T-helper 17 cell (primary cell): ENCODE measurements at places on chromosomes 2 and 18.

DNA sequence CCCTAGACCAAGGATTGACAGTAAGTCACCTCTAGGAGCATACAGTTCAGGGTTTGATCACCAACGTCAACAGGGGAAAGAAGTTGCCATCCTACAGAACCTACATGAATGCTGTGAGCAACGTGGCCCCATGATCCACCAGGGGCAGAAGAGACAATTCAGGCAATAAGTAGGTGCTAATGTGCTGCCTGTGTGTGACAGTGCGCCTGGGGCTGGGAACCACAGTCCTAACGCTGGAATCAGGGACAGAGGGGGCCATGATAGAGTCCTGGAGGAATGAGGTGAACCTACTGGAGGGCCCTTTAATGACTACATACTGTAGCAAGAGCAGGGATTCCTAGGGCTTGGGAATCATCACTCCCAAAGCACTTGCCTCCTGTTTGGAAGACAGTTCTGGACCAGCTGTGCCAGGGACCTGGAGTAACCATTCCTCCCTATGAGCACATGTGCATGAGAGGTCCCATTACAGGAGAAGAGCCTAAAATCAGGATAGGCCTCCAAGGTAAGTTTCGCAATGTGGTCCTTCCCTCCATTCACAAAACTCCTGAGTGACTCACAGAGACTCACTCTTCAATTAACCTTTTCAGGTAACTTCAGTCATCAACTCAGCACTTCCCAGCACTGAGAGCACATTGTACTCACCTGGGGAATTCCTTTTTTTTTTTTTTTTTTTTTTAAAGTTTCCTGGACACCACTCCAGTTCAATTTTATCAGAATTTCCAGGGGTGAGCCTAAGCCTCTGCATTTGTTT is 214.0 kb downstream of the TMEM163 start:
- no peak for DNase-seq

- DNase-seq, result no peak
Observed at GRCh38 chr2:42567364-42567763, 1.1 kb upstream of the MTA3 start.

DNA sequence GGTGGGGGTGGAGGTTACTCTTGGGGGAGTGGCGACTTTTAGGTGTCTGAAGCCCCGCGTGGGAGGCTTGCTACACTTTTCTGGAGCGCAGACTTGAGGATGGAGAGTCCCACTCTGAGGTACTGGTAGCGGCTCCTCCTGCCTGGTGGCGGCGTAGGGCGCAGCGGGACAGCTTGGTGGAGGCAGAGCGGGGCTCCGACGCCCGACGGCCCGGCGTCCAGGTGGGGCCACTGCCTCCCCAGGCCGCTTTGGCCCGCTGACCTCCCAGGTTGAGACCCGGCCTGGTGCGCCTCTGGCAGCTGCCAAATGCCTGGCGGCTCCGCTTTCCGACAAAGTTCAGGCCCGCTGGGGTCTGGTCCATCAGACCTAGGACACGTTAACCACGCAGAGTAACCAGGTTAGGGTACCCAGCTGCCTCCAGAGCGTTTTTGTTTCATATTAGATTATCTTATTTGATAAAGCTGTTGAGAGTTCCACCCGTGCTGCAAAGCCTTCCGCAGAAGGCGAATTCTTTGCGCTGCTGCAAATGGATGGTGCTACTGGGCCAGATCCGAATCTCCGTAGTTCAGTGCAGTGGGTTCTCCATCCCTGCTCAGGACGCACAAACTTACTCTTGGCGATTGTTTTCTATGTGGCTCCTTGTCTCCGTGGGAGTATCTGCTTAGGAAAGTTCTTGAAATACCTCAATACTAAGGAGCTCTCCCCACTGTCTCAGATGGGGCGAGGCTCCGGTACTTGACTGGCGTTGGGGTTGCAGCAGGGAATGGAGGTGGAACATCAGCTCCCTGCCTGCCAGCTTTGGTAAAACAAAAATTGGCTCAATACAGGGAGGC is 405.9 kb downstream of the XIRP2 start:
- DNase-seq, result no peak

DNA sequence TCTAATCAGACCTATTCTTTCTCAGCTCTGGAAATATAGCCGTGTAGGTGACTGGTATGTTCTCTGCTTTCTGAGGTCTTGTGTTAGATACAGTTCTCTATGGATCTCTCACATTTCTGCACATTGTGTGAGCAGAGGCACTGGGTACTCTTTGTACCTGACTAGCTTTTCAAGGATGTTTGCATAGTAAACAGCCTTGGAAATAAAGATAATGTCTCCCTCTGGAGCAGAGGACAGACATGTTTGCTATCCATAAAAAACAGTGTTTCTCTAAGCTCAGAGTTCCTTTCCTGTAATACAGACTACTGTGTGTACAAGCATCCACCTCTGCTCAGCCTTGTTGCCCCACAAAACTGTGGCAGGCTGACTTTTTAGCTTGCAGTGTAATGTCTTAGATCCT is 279.2 kb downstream of the CTNNA2 start:
- no peak for DNase-seq

DNA sequence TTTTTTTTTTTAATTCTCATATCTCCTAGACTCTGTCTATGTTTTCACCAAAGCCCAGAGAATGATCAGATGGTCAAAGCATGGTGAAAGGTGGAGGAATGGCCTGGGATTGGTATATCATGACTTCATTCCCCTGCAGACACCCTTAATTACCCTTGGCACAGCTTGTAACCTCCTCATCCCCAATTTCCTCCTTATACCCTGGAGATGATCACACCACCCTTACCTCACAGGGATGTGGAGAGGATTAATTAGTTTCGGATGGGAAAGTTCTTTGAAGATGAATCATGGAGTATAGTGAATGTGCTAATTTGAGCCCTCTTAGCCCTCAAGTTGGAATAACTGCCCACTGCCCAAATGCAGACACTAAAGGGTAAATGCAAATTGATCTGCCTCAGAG is 138.0 kb upstream of the LYPD6 start:
- DNase-seq, result no peak

DNA sequence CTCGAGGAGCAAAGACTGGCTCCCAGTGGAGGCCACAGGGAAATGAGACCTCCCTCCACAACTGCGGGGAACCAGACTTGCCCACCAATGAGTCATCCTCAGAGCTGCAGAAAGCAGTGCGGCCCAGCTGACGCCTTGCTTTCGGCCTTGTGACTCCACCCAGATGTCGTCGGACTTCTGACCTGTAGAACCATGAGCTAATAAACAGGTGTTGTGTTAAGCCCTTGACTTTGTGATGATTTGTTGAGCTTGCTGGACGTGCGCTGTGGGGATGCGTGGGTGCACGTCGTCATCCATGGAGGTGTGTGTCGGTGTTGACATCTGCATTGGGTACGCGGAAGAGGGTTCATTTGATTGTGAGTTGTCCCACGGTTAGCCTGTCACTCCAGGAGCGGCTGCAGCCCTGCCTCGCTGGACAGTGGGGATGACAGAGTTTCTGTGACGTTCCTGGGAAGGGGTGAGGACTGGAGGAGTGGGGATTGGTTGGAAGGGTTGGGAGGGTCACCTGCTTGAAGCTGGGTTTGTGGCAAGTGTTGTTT is 154.1 kb downstream of the SH3BP4 start:
- DNase-seq, result no peak

DNA sequence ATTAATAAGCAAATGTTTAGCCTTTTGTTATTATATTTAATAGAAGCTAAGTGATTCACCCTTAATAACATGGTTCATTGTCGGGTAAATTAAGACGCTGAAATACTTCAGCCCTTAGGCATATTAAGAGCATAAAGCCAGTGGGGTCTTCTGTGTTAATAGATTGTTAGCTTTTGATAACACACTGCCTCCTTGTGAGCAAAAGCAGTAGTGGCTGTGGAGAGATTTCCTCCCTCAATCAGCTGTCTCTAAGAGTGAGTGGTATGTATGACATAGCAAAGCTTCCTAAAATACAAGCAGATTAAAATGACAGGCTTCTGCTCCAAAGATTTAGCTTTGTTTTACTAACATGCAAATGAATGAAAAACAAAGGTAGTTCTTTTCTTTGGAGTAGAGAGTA is 143.7 kb upstream of the SYT4 start:
- DNase-seq, result no peak

DNA sequence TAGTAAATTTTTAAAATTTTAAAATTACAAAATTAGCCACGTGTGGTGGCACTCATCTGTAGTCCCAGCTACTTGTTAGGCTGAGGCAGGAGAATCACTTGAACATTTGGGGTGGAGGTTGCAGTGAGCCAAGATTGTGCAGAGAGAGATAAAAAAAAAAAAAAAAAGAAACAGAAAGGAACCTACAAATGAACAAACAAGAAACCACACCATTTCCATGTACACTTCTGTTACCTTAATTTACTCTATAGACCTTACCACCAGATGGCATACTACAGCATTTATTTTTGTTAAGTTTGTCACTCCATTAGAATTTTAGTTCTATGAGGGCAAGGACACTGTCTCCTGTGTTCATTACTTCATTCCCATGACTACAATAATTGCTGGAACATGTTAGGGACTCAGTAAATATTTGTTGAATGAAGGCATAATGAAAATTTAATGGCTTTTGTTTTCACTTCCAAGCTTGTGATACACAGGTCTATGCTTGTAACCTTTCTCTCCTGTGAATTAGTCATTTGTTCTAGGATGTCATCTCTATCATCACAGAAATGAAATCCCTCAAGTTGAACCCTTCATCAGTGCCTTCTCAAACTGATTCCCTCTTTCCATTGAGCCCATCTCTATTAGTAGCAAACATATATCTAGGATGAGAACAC is 76.0 kb downstream of the ARHGAP15 start:
- DNase-seq, result no peak

DNA sequence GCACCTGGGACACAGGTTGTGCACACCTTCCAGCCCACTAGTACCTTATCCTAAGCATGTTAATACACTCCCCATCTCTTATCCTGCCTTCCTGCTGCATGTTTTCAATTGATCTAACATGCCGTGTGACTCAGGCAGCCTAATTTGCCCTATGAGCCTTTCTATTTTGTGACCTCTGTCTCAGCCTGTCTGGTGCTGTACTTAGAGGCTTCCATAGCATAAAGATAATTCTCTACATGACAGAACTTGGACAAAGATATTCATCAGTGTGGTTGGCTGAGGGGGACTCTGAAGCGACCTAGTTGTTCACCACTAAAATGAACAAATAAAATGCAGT is 8.6 kb upstream of the TMEM37 start:
- DNase-seq, result no peak

DNA sequence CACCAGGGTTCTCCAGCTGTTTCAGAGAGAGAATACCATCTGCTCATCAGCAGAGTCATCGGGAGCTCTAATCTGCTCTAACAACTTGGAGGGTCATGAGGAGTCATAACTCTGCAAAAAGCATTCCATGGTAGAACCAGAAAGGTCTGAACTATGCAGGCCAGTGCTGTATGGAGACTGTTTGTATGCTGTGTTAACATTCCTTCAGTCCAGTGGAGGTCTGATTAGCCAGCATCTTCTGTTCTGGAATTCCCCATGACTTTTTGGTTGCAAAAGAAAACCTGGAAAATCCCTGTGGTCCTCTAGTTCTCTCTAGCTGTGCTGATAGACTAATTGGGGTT is 9.4 kb upstream of the ITGB6 start:
- no peak for DNase-seq

GRCh38 chr2:19569300-19569791 is 210.9 kb upstream of the OSR1 start:
- no peak for DNase-seq

DNA sequence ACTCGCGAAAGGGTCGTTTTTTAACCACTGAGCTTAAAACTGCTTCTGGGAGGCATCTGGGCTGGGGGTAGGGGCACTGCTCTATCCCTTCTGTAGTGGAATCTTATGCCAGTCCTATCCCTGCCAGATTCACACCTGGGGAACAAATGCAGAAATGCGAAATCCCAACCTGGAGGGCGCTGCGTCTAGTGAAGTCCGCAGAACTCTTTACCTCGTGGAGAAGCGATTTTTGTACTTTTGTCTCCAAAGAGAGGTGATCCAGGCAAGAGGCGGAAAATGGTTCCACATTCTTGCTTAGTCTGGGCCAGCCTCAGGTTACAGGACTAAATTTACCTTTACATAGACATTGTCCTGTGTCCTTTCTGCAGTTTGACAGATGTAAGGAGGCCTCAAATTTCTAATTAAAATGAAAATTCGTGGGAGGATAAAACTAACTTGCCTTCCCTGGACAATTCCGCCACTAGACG is 10.4 kb downstream of the TBR1 start:
- DNase-seq, result no peak

DNA sequence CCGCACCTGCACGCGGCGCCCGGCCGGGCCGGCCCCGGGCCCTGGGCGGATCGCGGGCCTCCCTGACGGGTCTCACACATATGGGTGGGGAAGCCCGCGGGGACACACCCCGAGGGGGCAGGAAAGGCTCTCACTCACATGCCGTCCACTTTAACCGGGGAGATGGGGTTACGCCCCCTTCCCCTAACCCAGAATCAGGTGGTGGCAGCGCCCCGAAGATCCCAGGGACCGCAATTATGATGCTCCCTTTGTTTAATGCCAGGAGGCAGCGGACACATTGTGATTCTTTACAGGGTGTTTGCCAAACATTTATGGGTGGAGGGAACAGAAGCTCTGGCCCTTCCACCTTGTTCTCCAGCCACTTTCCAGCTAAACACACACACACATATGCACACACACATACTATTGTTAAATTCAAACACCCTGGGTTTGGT is 424 bp upstream of the ANKRD44 start:
- DNase-seq, result no peak

DNA sequence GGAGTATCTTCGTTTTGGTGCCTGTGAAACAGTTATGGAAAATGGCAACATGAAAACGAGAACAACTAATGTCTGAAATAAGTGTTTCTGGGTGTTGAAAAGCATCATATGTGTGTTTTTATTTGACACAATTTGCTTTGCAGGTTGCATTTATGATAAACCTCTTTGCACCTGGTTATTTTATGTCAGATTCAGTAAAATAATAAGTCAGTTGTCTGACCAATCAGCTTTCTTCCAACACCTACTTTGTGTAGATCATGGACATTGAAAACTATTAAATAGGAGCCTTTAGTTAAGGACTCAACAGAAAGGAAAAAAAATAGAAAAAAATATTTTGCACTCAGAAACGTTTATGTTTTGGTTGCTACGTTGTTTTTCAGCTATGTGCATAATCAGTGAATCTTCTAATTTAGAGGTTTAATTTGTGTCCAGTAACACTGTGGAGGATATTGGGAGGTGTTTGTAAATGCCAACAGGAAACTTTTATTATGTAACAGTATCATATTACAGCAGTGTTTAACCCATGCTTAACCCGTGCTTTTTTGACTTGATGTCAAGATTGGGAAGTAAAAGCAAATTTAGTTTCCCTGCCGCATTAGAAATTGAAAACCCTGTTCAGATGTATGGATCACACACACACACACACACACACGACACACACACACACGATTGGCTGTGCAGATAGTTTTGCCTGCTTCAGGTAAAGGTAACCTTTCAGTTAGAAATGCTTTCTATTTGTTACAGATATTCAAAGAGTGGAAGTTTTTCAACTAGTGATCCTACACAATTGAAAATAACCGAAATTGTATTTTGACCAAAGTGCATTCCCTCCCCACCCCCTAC is 2.6 kb downstream of the PKP4 start:
- DNase-seq, result no peak

- no peak for DNase-seq
Observed at GRCh38 chr2:64361151-64361938, 92.6 kb upstream of the LGALSL start.

GRCh38 chr2:64260817-64261216 is 116.6 kb upstream of the PELI1 start:
- no peak for DNase-seq

GRCh38 chr2:236998758-236999157 is 86.9 kb upstream of the COPS8 start:
- no peak for DNase-seq

GRCh38 chr18:55407191-55407590 is 180.8 kb downstream of the TCF4 start:
- no peak for DNase-seq
